Naive thymus-derived CD4-positive, alpha-beta T cell (primary cell): ENCODE measurements at places on chromosomes 11 and 22. TPM values are rescaled to one million over a fixed set of nuclear protein-coding genes. Genes with fewer than 3 reads are reported as not detected.

The GCAT gene
- polyA plus RNA-seq = 8.1 TPM

The DTX4 gene
- 0.22 TPM for polyA plus RNA-seq

- H3K4me3 ChIP-seq = no peak overlapping the region
- DNase-seq = no peak
- no peak overlapping the region for H3K27ac ChIP-seq
- no peaks in the 10 kb centered on the region for H3K36me3 ChIP-seq
Measured at GRCh38 chr11:94586546-94586945, 19.4 kb downstream of the PIWIL4 start.

The NAALAD2 gene
- polyA plus RNA-seq = not detected

GRCh38 chr11:124670732-124671131 is 2.8 kb downstream of the SIAE start:
- no peaks in the 10 kb centered on the region for H3K27me3 ChIP-seq
- peak; percentile 80 for DNase-seq
- H3K27ac ChIP-seq = peak overlapping the region; percentile 38

DNA sequence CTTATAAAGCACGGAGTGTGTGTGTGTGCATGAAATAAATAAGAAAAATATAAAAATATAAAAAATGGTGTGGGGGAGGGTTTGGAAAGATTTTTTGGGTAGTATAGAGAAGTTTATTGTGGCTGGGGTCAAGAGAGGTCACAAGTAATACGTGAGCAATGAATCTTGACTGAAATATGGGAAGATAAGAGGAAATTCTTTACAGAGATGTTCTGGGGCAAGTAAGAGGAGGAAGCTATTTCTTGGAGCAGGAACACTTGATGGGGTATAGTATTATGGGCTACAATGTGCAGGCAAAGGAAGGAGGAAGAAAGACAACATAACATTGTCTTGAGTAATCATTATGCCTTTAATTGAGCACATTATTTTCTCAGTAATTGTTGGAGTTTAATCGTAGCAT is 2.1 kb downstream of the HBD start:
- no peak for DNase-seq
- no peaks in the 10 kb centered on the region for H3K36me3 ChIP-seq
- no peaks in the 10 kb centered on the region for H3K4me1 ChIP-seq
- no peaks in the 10 kb centered on the region for H3K27me3 ChIP-seq
- H3K4me3 ChIP-seq = no peak overlapping the region

DNA sequence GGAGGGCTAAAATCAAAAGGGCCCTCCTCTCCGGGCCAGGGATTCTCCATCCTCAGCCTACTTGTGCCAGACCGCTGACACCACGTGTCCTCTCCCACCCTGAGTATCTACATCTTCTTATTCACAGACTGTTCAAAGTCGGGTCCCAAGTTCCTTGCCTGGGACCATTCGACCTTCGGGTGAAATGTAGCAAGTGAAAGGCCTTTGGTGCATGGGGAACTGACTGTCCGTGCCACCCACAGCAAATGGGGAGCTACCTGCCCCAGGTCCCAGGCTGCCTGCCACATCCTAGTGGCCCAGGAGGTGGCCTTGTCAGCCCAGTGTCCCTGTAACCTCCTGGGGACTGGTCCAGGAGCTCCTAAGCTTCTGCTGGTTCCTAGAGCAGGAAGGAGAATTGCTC is 67.3 kb downstream of the RTL6 start:
- H3K27ac ChIP-seq = no peak overlapping the region
- no peak overlapping the region for H3K4me3 ChIP-seq
- no peak for DNase-seq

The LRRC74B gene
- polyA plus RNA-seq = not detected

GRCh38 chr11:35118906-35119305 is 20.1 kb upstream of the CD44 start:
- no peak for DNase-seq
- H3K4me1 ChIP-seq = peaks cover 26% of the 10 kb centered on the region
- H3K27me3 ChIP-seq = no peaks in the 10 kb centered on the region

GRCh38 chr11:94433049-94433448 is 31.8 kb upstream of the GPR83 start:
- H3K4me3 ChIP-seq = no peak overlapping the region
- no peak overlapping the region for H3K27ac ChIP-seq
- H3K36me3 ChIP-seq = peaks cover 56% of the 10 kb centered on the region
- H3K4me1 ChIP-seq = no peaks in the 10 kb centered on the region
